ENCODE measurements at places on chromosomes 3 and 15.
A peak's percentile ranks its signal among the peaks of the same experiment; 100 is the strongest.

- no peak for DNase-seq
Observed at GRCh38 chr15:80019168-80019745, 40.2 kb upstream of the ZFAND6 start.

GRCh38 chr3:45978006-45978761 is 17.4 kb downstream of the FYCO1 start:
- peak; percentile 76 for DNase-seq

- no peak for DNase-seq
Observed at GRCh38 chr3:139751789-139752188, 74.0 kb upstream of the NMNAT3 start.

GRCh38 chr3:164155400-164155799 is 922.9 kb downstream of the SI start:
- DNase-seq = no peak

- DNase-seq = peak; percentile 33
Observed at GRCh38 chr15:88834211-88834812, 31.1 kb downstream of the ACAN start.

DNA sequence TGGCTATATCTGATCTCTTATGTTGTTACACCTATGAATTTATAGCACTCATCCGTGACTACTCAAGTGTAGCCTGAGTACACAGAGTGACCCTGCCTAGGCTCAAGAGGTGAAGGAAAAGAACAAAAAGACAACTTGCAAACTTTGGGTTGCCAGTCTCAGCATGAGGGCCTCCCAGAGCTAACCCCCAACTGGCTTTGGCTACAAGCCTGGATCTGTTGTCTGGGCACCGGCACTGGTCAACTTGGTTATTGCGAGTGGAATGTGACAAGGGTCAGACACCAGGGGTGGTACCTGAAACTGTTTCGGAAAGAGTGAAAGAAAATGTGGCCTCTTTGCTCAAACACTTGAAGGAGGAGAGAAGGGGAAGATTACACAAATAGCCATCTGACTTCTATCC is 49.5 kb upstream of the BCL6 start:
- no peak for DNase-seq

- DNase-seq = no peak
Observed at GRCh38 chr15:68785541-68785940, 35.2 kb downstream of the ANP32A start.

DNA sequence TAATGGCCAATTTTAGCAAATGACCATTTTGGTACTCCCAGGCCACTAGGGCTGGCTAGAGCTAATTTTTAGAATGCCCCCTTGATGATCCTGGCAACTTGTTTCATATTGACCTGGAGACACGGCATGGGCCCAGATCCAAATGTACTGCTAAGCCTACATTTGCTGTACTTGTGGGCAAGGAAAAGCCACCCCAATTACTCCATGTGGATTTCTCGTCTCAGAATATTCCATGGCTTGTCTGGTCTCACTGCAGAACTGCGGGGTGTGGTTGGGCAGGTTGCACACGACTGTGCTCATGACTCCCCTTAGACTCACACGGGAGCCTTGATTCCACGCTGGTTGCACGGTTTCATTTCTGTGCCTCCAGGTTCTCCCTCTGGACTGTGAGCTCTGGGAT is 140.9 kb downstream of the RPLP1 start:
- peak; percentile 65 for DNase-seq

DNA sequence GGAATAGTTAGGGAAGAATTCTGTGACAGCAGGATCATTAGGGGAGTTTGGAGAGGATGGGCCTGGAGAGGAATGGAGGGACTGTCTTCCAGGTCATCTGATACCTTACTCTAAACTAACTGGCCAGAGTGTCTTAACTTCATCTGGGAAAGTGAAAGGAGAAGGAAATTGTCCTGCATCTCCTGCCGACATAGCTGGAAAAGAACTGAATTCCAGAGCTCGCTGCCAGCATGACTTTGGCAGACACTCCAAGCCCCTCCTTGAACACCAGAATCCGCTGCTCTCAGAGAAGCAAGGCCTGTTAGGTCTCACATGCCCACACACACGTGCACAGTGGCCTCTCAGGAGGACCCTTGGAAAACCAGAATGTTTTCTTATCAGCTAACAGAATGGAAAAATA is 10.5 kb downstream of the ABI3BP start:
- DNase-seq = peak; percentile 58

DNA sequence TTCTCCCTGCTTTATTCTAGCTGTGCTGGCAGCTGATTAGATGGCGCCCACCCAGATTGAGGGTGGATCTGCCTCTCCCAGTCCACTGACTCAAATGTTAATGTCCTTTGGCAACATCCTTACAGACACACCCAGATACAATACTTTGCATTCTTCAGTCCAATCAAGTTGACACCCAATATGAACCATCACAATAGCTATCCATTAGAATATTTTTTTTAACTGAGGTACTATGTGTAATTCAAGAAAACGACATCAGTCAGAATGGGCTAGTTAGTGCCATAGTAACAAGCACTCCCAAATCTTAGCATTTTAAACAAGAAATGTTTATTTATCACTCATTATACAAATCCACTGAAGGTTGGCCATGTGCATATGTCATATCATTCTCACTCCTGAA is 723.1 kb downstream of the NR2F2 start:
- DNase-seq = no peak

GRCh38 chr3:24673596-24673995 is 178.9 kb upstream of the THRB start:
- DNase-seq = no peak

- peak; percentile 91 for DNase-seq
Observed at GRCh38 chr3:187739561-187740332, 5.5 kb downstream of the BCL6 start.

- peak; percentile 59 for DNase-seq
Observed at GRCh38 chr3:160616311-160616710, 50.9 kb upstream of the KPNA4 start.

DNA sequence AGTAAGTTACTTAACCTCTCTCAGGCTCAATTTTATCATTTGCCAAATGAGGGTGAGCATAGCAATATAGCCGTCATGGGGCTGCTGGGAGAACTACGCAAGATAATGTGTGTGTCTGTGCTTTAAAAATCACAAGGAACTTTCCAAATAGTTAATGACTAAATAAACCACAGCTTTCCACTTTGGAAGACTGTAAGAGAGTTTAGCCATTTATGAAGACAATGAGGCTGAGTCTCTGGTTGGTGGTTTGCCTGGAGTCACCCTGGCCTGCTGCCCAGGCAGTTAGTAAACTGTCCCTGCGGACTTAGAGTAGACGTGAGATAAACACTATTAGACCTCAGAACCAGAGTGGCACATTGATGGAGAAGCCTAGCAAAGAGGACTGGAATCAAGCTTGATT is 357.7 kb downstream of the CLSTN2 start:
- peak; percentile 86 for DNase-seq

GRCh38 chr15:35305946-35306345 is 220.9 kb upstream of the NANOGP8 start:
- peak; percentile 27 for DNase-seq

- DNase-seq = no peak
Observed at GRCh38 chr3:51139616-51140015, 245.5 kb upstream of the MANF start.

DNA sequence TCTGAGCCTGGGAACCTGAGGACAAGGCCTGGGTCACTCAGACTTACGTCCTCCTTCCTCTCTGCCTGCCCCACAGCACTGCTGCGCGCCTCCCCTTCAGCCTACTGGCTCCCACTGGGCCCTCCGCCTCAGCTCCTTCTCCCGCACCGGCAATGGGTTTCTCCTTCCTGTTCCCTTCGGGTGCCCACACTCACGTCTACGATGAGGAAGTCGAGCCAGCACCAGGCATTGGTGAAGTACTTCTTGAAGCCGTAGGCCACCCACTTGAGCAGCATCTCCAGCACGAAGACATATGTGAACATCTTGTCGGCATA is 70.0 kb downstream of the EXOG start:
- no peak for DNase-seq

GRCh38 chr15:78110096-78110495 is 17.7 kb downstream of the SH2D7 start:
- no peak for DNase-seq

DNA sequence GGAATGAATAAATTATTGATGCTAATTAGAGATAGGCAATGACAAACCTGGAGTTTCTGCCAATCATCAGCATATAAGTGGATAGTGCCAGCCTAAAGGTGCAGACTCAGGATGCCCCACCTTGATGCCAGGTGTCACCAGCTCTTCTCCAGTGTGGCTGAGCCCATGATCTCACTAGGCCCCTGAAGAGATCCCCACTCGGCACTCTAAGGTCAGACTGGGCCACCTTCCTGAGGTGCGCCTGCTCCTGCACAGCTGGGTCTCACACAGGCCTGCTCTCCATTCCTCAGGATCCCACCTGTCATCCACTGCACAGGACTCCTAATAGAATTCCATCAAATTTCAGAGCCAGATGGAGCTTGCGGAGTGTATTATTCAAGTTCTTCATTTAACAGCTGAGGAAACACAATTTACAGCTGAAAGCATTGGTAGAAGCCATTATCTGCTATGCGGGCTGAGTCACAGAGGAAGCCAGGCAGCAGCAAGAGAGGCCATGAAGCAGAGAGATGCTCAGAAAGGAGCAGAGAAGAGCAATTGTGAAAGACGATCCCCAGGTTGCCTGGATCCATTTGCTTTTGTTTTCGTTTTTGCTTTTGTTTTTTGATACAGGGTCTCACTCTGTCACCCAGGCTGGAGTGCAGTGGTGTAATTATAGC is 25.1 kb upstream of the FSTL1 start:
- DNase-seq = no peak

GRCh38 chr15:34650177-34650576 is 66.7 kb upstream of the GOLGA8B start:
- DNase-seq = peak; percentile 89

- DNase-seq = no peak
Observed at GRCh38 chr15:101042320-101042719, 123.2 kb downstream of the LRRK1 start.

GRCh38 chr3:52770496-52771333 is at the start of gene NEK4:
Gene NEK4 (minus strand): TSS chr3:52770940. CDS start chr3:52770746, 194 bp downstream.
- DNase-seq = peak; percentile 95

DNA sequence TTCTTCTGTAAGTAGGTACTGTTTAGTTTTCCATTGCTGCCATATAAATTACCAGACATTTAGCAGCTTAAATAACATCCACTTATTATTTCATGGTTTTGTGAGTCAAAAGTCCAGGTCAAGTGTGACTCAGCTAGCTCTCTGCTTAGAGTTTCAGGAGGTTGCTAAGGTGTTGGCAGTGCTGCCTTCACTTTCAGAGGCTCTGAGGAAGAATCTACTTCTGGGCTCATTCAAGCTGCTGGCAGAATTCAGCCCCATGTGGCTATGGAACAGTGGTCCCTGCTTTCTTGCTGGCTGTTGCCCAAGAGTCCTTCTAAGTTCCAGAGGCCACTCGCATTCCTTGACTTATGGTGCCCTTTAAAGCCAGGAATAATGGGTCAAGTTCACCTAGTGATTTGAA is 4.5 kb downstream of the CFAP44 start:
- DNase-seq = no peak

DNA sequence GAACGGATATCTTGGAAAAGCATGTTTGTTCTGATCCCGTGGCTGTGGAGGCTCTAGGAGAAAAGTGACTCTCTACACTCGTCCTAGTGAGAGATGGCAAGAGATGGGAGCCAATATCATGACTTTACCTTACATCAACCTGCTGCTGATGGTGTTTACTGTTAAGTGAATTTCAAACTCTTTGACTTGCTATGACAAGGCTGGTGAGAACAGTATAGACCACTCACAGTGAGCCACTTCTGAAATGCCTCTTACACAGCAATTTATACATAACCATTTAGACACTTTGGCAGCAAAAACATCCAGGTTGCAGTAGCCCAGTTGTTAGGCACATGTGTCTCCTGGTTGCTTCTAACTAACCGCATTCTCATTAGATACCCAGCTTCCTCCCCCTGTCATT is 43.3 kb downstream of the IL5RA start:
- no peak for DNase-seq

GRCh38 chr3:59850417-59850816 is 800.6 kb upstream of the CFAP20DC start:
- DNase-seq = no peak

GRCh38 chr3:100023150-100023549 is 91.2 kb downstream of the FILIP1L start:
- DNase-seq = no peak

DNA sequence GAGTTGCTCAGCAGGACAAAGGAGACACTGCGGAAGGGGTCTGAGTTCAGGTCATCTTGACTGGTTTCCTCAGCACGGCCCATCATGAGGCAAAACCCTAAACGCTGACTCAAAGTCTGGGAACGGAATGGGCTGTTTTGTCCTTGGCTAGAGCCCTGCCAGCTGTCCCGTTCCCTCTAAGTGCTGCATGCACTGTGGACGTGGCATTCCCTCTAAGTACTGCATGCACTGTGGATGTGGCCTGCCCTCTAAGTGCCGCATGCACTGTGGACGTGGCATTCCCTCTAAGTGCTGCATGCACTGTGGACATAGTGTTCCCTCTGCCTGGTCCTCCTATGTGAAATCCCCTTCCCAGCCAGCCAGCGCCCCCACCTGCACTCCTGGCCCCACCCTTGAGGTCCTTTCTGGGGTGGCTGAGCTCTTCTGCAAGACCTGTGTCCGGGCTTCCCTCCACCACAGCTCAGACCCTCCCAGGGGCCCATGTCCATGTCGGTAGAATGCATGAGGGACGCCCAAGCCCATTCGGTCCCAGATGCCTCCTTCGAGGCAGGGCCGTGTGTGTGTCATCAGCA is 36.7 kb downstream of the TM2D3 start:
- DNase-seq = peak; percentile 80

- no peak for DNase-seq
Observed at GRCh38 chr3:103976931-103977339, 1389.8 kb upstream of the ALCAM start.

DNA sequence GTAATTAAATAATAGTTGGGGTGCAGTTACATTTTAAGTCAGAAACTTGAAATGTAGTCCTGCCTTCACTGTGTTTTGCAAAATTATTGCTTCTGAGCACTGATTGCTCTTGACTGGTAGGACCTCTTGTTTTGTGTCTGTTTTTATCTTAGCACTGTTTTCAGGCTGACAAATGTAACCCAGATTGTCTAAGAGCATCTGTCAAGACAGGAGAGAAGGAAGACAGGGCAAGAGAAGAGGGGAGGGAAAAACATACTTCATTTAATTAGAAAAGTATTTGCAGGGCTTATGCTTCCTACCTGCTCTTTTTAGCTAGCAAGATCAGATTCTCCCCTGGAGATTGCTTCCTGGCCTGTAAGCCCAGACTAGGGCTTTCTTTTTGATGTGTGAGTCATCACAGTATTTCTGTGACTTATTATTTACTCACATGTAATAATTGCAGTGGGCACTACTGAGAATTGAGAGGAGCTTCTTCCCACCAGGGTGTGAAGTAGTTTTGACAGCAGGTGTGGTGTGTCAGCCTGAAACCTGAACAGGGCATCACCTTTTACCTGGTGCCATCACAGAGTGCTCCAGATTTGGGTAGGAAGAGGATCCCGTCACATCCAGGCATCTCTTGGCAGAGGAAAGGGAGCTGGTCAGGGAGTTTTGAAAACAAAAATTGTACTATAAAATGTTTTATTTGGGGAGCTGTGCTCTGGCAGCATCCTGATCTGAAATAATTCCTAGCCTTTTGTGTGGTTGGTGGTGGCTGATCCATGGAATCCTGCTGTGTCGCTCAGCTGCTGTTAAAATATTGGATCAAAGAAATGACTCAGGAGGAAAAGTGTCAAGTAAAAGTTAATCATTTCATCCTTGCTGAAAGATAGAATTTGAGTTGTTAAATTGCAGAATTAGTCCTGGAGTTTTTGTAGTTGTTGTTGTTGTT is 98.2 kb downstream of the TMEM108 start:
- DNase-seq = peak; percentile 41
